ENCODE measurements at places on chromosomes 13 and 19.

GRCh38 chr13:80865329-80865728, 524.4 kb upstream of the SPRY2 start:
- no peak for DNase-seq

DNA sequence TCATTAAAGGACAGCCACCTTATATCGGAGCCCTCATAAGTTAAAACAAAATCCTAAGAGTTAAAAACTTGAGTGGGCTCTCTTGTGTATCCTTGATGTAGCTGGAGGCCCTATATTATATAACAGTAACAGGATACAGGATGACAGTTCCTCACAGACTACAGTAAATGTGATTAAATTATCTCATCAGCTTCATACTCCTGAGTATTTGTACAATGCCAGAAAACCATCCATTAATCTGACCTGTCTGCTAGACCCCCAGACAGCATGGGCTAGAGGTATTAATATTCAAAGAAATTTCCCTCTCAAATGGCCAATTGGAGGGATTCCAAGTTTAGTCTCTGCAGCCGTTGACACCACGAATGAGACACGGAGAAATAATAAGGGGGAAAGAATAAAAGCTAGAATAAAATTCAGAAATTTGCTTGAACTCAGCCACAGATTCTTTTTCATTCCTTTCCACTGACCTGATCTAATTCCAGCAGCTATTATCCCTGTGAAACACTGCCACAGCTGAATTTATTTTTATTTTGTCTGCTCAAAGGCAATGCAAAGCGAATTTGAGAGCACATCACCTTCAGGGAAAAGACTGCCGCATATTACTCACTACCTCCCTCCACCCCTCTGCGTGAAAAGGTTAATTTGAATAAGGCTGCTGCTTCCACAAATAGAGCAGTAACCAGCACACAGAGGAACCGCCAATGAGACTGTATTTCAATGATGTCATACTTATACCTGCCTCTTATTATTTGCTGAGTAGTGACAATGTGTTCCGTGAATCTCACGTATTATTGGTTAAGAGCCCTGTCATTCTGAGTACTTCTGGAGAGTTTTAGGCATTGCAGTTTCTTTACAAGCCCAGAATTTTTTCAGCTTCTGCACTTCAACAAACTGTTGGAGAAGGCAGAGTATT, 155.9 kb upstream of the KLF12 start:
- DNase-seq: no peak

GRCh38 chr13:100534147-100534843, 54.3 kb downstream of the GGACT start:
- no peak for DNase-seq

- DNase-seq: no peak
Measured at GRCh38 chr13:51829568-51829899, 15.4 kb downstream of the TMEM272 start.

DNA sequence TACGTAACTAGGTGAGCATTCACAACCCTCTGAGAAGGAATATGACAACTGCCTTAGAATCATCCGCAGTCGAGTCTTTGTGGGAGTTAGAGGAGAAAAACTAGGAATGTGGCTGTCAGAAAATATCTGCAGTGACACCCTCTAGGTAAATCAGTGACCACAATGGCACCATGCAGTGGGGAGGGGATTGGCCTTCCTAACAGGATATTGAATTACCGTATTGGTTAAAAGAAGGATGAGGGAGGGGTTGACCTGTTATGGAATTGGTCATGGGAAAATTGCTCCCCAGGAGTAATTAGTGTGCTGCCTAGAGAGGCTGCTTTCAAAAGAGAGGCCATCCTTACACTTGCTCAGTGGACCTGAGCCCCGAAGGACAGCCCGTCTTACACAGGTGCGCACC, 205.6 kb upstream of the SOX1 start:
- no peak for DNase-seq

DNA sequence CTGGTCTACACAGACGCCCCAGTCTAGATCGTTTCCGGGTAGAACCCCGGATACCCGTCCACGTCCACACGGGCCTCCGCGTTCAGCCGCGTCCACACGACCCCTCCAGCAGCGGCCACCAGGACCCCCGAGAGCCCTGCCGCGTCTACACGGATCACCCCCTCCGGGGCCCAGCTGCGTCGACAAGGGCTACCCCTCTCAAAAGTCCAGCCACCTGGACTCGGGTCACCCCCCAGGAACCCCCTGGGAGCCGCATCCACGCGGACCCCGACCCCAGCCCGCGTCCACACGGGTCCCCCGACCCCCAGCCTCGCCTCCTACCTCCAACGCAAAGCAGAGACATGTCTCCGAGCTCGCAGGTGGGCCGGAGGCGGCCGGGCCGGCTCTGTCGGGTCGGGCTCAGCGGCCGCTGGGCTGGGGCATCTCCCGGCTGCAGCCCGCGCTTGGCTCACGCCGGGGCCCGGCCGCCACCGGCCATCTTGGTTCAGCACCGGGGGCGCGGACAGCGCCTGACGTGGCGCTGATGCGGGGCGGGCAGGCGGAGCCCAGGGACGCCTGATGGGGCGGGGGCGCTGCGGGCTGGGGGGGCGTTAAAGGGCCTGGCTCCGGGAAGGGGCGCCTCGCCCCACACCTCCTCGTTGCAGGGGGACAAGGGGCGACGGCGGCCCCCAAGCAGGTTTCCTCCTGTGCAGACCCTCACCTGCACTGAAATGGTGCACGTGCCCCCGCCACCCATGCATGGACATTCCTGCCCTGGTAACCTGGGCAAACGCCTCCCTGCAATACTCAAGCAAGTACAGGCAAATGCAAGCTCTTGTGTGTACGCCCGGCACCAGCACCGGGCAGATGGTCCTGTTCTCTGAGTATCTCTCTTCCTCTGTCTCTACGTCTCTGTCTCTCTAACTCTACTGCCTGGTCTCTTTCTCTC, at the start of gene UNC13A:
TSS of gene UNC13A (minus strand) at position 498 of the 928 bp plus-strand sequence. CDS start at position 343, 155 bp downstream.
- DNase-seq: peak; percentile 78

DNA sequence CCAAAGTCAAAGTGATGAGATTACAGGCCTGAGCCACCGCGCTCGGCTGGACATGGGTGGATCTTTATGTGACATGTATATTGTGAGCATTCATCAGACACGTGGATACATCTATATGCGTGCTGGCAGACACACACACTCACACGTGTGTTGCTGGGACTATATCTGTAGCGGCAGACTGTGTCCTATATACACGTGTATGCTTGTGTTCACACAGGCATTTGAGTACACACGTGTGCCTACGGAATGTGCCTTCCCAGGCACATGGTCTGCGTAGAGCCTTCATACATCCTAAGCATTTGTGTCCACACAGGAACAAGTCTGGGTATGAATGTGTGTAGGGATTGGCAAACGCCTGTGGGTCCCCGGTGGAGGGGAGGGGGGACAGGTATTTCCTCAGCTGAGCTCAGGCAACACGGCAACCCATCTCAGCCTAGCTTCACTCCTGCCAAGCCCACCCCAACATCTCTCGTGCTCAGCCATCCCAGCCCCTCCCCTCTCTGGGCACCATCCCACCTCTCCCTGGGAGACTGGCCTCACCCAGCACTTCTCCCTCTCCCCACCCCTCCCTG, 2.6 kb downstream of the UNC13A start:
- no peak for DNase-seq

DNA sequence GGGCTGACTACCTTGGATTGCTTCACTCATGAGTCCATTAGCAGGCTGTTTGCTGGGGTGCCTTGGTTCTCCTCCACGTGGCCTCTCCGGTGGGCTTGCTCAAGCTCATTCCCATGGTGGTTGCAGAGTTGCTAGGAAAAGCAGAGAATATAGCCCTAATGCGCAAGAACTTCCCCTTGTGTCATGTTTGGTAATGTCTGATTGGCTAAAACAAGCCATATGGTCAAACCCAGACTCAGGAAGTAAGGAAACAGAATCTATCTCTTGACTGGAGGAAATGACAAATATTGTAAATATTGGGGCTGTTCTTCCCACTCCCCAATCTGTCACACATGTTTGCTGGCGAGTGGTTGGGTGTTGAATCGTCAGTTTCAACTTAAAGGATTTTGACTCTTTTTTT, 12.1 kb downstream of the NFILZ start:
- no peak for DNase-seq

GRCh38 chr13:74111901-74112824, 22.0 kb downstream of the KLF12 start:
- DNase-seq: no peak

- no peak for DNase-seq
Measured at GRCh38 chr19:6033744-6034264, 55.9 kb upstream of the RANBP3 start.

GRCh38 chr13:113976711-113977684, 3.1 kb upstream of the C13orf46 start:
- no peak for DNase-seq

- no peak for DNase-seq
Measured at GRCh38 chr13:24362435-24362952, 53.1 kb downstream of the C1QTNF9 start.

- no peak for DNase-seq
Measured at GRCh38 chr13:112652512-112653070, 37.2 kb upstream of the ATP11A start.

- DNase-seq: no peak
Measured at GRCh38 chr19:57028804-57029525, 90.8 kb upstream of the USP29 start.

DNA sequence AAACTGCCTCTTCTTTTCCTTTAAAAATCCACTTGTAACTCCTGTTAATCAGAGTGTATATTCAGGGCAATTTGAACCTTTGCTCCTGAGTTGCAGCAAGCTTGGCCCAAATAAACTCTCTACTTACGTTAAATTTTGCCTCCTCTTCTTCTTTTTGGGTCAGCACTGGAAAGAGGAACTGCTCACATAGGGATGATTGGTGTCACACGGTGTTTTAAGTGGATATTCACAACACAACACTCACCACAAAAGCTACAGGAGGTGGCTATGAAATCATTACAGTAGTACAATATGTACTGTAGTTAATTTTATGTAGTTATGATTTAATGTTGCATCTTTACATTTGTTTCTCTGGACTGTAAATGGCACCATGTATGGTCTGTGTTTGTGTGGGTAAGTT, 96.8 kb upstream of the DOCK9 start:
- DNase-seq: no peak

GRCh38 chr13:40800559-40800958, 11.1 kb downstream of the SLC25A15 start:
- DNase-seq: no peak

GRCh38 chr13:113064000-113064533, 41.5 kb upstream of the F7 start:
- DNase-seq: no peak

DNA sequence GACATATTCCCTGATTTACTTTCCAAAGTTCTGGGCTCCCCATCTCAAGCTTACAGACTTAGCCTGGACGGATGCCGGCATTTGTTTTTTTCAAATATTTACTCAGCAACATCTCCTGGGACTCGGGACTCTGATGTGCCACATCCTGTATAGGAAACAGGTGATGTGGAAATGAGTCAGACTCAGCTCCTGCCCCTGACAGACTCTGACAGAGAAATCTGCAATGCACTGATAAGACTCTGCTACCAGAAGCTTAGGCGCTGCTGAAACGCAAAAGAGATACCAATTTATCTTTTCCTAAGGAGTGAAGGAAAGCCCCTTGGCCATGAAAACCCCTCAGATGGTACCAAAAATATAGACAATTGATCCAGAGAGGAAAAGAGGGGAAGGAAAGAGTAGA, 16.2 kb downstream of the LAIR2 start:
- DNase-seq: no peak

DNA sequence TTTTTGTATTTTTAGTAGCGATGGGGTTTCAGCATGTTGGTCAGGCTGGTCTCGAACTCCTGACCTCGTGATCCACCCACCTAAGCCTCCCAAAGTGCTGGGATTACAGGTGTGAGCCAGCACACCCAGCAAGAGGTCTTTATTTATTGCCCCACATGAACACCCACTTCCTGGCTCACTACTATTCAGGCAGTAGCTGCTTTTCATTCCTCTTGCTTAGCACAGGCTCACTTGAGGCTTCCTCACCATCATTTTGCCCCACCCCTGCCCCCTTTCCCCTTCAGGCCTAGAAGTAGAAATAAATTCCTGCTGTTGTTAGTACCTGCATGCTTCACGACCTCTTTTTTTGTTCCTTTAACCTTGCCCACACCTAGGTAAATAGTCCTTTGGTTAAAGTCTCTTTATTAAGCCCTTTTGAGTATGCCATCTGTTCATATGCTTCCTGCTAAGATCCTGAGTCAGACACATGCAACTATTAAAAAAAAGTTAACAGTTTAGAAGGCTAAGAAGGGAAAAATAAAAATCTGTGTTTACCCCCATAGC, 33.5 kb upstream of the ITM2B start:
- DNase-seq: no peak

GRCh38 chr13:113788413-113789135, 29.5 kb downstream of the TMEM255B start:
- no peak for DNase-seq

GRCh38 chr13:41136396-41137031, 3.9 kb upstream of the KBTBD6 start:
- no peak for DNase-seq

- no peak for DNase-seq
Measured at GRCh38 chr13:46516599-46517338, 36.2 kb upstream of the LRCH1 start.

GRCh38 chr13:48594096-48594815, 59.5 kb upstream of the CYSLTR2 start:
- DNase-seq: no peak

DNA sequence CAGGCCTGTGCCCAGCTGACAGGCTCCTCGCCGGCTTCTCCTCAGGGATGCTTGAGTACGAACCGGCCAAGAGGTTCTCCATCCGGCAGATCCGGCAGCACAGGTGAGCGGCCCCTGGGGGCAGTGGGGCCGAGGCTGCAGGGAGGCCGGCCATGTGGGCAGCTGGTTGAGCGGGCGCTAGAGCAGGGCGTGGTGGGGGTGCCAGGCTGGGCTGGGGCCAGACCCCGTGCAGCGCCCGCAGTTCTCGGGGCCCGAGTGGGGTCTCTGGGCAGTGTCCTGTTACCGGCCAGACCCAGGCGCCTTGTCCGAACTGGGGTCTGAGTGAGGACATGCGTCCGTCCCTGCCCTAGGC, 15.9 kb downstream of the CBARP start:
- no peak for DNase-seq

GRCh38 chr19:44212866-44213346, 574 bp downstream of the ZNF227 start:
- no peak for DNase-seq

DNA sequence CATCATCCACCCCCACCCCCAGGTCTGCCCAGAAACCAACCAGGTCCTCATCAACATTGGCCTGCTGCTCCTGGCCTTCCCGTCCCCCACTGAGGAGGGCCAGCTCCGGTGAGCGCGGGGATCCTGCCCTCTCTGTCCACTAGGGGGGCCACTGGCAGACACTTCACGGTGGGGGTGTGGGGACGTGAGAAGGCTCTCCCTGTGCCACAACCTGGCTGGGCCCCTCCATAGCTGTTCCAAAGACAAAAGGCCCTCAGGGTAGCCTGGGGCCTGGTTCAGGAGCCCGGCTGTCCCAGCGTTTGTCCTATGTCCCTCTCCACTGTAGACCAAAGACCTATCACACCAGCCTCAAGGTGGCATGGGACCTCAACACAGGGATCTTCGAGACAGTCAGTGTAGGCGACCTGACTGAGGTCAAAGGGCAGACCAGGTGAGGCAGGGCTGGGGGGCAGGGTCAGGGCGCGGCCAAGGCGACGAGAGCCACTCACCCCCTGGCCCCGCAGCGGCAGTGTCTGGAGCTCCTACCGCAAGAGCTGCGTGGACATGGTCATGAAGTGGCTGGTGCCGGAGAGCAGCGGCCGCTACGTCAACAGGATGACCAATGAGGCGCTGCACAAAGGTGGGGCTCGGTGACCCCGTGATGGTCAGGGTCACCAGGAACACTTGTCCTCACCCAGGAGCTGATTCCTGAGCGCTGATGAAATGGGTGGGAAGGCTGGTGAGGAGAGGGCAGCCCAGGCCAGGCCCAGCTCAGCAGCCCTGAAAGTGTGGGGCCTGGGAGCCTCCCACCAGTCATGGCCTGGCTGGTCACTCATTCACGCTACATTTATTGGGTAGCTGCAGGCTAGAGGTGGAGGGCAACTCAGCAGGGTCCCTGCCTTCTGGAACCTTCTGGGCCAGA, 7.9 kb downstream of the DCAF15 start:
- no peak for DNase-seq

All from activated naive CD8-positive, alpha-beta T cell treated with anti-CD3 and anti-CD28 coated beads, Interleukin-2, amount 10 ng/mL, durations not matched to agents 7 days and 5 days (primary cell).